Frontal cortex (tissue), 4 donors: ENCODE measurements at places on chromosomes 11 and 22.
A peak's percentile ranks its signal among the peaks of the same experiment; 100 is the strongest.

- DNase-seq: no peak
Observed at GRCh38 chr11:70468256-70469195, 70.2 kb downstream of the CTTN start.

- DNase-seq: no peak
Observed at GRCh38 chr11:94170953-94171352, 42.3 kb downstream of the PANX1 start.

- peak; percentile 96 for DNase-seq
Observed at GRCh38 chr11:65454696-65455456, 32.3 kb downstream of the NEAT1 start.

GRCh38 chr22:33111491-33111890, 53.3 kb upstream of the SYN3 start:
- DNase-seq: no peak

DNA sequence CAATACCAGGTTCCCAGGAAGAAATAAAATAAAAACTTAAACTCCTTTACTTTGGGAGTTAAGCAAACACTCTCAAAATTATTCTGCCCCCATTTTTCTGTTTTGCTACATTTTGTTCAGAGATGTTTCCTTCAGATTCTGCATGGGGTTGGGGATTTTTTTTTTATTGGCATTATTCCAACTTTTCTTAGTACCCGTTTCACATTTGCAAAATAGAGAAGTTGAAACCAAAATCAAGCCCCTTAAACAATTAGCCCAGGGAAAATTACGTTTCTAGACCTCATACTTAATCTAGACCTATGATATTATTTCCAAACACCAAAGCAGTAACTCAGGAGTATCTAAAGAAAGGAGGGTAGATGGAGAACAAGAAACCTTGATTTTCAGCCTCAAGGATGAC, 20.6 kb upstream of the MS4A7 start:
- no peak for DNase-seq

DNA sequence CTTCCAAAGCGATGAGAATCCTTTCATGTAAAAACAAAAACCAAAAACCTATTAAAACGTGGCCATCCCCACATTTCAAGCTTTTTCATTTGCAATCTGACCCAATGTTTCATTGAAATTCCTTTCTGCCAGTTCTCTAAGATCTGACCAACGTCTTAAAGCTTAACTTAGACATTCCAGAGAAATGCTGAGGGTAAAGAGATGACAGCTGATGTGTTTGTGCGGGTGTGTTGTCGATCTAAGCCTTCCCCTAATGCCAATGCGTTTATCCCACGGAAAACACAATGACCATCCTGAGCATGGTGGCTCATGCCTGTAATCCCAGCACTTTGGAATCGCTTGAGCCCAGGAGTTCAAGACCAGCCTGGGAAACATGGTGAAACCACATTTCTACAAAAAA, 6.4 kb upstream of the TESMIN start:
- no peak for DNase-seq

- no peak for DNase-seq
Observed at GRCh38 chr11:6666302-6667183, 10.9 kb upstream of the DCHS1 start.

GRCh38 chr22:17380359-17381087, 11.3 kb downstream of the CECR2 start:
- DNase-seq: no peak

- no peak for DNase-seq
Observed at GRCh38 chr22:44304354-44304753, 8.4 kb downstream of the SHISAL1 start.

DNA sequence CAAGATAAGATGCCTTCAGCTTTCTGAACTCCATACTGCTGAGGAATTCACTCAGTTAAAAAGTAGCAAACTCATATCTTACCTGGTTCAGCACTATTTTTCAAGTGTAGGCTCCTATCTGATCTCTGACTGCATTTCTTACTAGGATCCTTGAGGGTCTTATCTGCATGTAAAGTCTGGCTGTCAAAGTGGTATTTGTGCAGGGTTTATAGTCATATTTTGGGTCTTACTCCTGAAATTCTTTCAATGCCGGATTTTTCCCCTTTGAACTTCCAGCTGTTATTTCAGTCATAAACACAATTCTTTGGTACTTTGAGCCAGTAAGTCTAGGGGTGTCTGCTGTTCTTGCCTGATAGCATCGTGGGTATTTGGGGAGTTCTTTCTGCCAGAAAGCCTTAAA, 25.3 kb upstream of the NOX4 start:
- no peak for DNase-seq

DNA sequence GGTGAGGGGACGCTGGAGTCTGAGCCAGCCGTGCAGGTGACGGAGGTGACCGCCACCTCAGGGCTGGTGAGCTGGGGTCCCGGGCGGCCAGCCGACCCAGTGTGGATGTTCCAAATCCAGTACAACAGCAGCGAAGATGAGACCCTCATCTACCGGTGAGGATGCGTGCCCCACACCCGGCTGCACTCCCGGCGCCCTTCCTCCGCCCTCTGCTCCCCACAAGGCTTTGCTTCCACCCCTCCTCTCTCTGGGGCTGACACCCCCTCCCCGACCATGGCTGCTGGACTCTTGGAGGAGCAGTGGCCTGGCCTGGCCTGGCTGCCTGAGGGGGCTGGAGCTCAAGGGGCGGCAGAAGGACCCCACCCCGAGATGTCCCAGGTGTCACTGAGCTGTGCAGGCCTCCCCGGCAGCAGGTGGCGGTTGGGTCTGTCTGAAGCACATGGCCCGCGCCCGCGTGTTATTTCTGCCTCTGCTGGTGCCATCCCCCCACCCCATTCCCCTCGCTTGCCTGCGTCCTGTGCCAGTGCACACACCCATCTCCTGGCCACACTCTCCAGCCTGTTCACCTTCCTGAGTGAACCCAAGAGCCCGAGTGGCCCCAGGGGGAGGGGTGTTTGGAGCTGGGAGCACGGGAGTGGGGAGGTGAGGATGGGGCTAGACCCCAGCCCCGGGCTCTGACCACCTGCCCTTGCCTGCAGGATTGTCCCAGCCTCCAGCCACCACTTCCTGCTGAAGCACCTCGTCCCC, 2.2 kb downstream of the LRFN4 start:
- no peak for DNase-seq

GRCh38 chr11:112042161-112042960, 17.2 kb downstream of the DLAT start:
- DNase-seq: no peak

- DNase-seq: no peak
Observed at GRCh38 chr11:66864172-66864901, 7.5 kb downstream of the LRFN4 start.

- no peak for DNase-seq
Observed at GRCh38 chr11:65802841-65803240, 16.0 kb downstream of the OVOL1 start.

GRCh38 chr11:31805037-31805628, 6.0 kb downstream of the PAX6 start:
- no peak for DNase-seq

DNA sequence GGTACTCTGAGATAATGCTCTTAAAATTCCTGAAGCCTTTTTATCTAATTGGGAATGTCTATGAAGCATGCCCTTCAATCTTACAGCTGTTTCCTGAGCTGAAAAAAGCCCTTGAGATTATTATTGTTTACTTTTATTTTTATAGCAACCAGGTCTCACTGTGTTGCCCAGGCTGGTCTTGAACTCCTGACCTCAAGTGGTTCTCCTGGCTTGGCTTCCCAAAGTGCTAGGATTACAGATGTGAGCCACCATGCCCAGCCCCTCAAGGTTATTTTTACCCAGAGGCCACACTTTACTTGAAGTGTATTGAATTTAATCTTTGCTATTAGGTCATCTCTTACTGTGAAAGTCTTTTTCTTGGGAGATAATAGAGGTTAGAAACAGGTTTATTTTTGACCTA, 7.0 kb upstream of the SWAP70 start:
- no peak for DNase-seq

DNA sequence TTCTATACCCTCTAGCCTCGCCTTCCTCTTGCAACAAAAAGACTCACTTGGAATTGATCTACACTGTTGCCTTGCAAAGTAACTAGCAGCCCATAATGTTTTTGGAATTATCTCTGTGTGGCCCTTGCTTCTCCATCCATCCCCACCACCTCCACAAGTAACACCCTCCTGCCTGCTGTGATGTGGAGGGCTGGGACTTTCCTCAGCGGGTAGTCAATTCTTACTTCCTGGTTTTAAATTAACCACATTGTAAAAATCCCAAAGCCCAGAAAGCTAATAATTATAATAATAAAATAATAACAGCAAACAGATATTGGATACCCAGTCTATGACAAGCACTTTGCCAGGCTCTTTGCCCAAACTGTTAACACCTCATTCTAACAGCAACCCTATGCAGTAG, 40.8 kb upstream of the GALNT18 start:
- DNase-seq: no peak

- no peak for DNase-seq
Observed at GRCh38 chr22:24181996-24182899, 961 bp downstream of the SUSD2 start.

GRCh38 chr22:27689664-27690063, 111.9 kb downstream of the MN1 start:
- DNase-seq: no peak

DNA sequence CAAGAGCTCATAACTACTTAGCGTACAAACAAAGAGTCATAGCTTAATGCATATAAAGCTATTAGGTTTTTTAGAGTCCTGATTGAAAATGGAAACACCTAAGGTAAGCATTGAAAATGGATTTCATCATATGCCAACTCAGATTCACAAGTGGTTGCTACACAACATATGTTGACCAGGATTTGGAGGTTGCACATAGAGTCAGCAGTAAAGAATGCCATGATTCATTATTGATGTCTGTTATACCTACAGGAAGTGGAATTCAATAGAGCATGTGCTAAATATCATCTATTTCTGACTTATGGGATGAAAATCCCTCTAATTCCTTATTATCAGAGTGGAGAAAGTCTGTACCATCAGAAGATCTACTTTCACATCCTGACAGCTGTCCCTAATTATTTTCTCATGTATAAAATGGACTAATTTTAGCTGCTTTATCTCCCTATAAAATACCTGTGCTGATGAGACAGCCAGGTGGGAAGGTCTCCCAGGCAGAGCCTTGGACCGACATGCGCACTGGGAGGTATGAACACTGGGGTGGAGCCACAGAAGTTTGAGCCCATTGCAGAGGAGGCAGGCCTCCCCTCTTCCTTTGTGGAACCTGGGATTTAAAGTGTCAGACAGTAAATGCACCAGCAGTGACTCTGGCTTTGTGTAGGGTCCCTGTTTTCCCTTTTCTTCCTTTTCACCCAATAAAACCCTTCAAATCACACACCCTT, 204.2 kb downstream of the AASDHPPT start:
- no peak for DNase-seq

- DNase-seq: no peak
Observed at GRCh38 chr22:27602390-27602789, 199.2 kb downstream of the MN1 start.

- DNase-seq: no peak
Observed at GRCh38 chr11:46240371-46240770, 37.1 kb upstream of the CREB3L1 start.

DNA sequence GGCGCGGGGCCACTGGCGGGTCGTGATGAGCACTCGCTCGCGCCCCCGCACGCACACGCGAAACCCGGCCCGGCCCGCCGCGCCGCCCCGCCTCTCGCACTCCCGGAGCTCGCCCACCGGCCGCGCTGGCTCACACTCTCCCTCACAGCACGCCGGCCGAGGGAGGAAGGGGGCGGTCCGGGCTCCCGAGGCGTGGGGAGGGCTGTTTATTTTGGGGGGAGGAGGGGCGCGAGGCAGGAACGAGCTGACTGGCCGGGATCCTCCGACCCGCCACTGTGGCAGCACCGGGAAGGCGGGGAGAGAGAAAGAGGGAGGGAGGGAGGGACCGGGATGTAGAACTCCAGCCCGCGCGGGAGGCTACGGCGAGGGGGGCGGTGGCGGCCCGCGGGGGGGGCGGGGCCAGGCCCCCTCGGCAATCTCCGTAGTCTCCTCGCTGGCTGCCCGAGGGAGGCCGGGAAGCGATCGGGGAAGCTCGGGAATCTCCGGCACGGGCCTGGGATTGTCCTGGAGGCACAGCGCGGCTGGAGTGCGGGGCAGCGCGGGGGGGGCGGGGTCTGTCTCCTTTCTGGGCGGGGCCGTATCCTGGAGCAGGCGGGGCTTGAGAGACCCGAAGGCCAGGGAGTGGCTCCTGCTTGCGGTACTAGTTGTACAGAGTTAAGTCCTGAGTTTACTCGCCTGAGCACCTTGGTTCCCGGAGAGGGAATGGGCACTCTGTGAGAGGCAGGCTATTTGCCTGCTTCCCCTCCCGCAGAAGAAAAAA, at the start of gene RBFOX2:
Gene RBFOX2 (minus strand): TSS at position 179 of the 760 bp plus-strand sequence. CDS start 399 bp downstream, outside the sequence.
- peak; percentile 97 for DNase-seq

GRCh38 chr11:134725716-134726639, 313.9 kb upstream of the B3GAT1 start:
- DNase-seq: peak; percentile 36

DNA sequence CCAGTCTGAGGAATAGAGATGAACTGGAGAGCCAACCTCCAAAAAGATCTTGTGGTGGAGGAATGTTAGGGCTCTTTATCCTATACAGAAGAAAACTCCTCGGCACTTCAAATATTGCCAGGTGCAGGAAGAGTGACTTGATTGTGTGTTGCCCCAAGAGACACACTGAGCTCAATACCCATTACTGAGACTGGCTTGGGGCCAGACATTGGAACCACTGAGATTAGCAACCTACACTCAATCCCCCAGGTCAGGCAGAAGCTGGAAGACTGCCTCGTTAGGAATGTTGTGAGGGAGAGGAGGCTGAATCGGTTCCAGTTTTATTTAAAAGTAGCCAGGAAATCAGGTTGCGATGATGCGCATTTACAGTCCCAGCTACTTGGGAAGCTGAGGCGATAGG, 2.4 kb upstream of the SGSM3 start:
- no peak for DNase-seq
